Right ventricle myocardium superior (tissue), 1 donor: ENCODE measurements at places on chromosomes 2 and 18. TPM values are rescaled to one million over a fixed set of nuclear protein-coding genes. Genes with fewer than 3 reads are reported as not detected.

FOXI3 gene
- total RNA-seq = not detected

EGR4 gene
- not detected for total RNA-seq

KCNG2 gene
- not detected for total RNA-seq

SLC5A7 gene
- 0.19 TPM for total RNA-seq

- DNase-seq = no peak
Observed at GRCh38 chr18:60060578-60060977, 160.8 kb downstream of the PMAIP1 start.
